NCI-H510A (cell line): ENCODE measurements at places on chromosomes 12 and 14.

DNA sequence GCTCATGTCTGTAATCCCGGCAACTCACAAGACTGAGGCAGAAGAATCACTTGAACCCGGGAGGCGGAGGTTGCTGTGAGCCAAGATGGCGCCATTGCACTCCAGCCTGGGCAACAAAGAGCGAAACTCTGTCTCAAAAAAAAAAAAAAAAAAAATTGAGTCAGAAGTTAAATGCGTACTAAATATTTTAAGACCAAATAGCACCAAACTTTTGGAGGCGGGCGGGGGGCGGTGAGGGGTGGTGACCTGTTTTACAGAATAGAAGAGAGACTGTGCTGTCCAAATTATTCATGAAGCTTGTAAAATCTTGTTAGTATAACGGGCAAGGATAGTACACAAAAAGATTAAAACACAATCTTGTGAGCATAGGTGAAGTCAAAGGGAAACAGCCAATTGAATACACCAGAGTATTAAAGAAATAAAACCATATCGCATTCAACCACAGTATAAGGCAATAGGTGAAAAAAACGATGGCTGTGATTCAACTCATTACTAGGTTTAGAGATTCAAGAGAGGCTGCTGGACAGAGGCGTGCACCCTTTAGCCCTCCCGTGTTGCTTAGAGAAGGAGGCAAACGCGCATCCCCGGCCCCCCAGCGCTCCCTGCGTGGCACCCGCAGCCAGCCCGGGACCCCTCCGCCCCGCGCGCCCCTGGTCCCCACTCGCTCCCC, 571 bp downstream of the ZNF891 start:
- no peak for DNase-seq

GRCh38 chr14:61381553-61381952, 60.2 kb downstream of the PRKCH start:
- DNase-seq, result no peak

- no peak for DNase-seq
Measured at GRCh38 chr12:51984657-51985056, 22.1 kb upstream of the TAMALIN start.

DNA sequence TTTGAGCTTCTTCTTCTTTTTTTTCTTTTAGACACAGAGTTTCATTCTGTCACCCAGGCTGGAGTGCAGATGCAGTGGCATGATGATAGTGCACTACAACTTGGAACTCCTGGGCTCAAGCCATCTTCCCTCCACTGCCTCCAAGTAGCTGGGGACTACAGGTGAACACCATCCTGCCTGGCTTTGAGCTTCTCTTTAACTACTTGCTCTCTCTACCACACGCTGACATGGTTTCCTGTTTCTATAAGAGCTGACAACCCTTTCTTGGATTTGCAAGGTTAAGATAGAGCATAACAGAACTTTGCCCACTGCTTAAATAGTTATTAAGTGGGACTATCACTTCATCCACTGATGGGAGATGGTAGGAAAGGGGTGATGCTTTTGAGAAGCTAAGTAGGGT, 82.4 kb upstream of the SLC38A2 start:
- DNase-seq, result no peak

GRCh38 chr12:56590237-56590830, 39.8 kb downstream of the BAZ2A start:
- no peak for DNase-seq

DNA sequence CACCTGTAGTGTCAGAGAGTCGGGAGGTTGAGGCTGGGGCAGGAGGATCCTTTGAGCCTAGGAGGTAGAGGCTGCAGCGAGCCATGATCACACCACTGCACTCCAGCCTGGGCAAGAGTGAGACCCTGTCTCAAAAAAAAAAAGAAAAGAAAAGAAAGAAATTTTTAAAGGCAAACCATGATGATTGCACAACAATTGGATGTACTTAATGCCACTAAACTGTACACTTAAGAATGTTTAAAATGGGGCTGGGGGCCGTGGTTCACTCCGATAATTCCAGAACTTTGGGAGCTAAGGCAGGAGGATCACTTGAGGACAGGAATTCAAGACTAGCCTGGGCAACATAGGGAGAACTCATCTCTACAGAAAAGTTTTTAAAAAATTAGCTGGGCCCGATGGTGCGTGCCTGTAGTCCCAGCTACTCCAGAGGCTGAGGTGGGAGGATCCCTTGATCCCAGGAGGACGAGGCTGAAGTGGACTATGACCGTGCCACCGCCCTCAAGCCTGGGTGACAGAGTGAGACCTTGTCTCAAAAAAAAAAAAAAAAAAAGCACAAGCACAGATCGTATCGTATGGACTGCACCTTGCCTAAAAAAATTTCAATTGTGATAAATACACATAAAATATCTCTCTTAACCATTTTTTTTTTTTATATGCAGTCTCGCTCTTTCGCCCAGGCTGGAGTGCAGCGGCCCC, 32.7 kb downstream of the JAG2 start:
- no peak for DNase-seq

- no peak for DNase-seq
Measured at GRCh38 chr12:19972325-19973288, 395.7 kb upstream of the PDE3A start.

DNA sequence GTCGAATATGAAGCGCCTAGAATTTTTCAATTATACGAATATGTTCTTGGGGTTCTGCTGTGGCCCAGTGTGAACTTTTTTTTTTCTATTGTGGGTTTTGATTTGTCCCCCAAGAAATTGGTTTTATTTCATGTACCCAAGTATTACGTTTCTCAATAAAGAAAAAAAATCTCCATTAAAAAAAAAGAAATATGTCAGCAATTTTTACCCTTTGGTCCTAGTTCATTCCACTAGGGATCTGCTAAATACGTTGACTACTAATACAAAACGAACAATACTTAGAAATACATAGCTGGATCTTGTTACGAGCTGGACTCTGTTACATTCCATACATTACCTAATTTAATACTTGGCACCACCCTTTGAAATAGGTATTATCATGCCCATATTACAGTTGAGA, 216.9 kb downstream of the SLC16A7 start:
- no peak for DNase-seq

DNA sequence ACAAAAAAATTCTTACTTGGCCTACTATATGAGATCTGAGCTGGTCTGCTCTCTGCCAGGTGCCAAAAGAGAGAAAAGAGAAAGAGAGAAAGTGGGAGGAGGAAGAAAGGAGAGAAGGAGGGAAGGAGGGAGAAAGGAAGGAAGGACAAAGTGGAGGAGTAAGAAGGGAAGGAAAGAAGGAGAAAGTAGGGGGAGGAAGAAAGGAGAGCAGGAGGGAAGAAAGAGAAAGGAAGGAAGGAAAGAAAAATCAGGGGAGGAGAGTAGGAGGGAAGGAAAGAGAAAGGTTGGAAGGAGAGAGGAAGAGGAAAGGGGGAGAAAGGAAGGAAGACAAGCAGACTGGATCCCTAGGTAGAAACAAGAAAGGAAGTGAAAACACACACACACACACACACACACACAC, 96.8 kb downstream of the RPS29 start:
- DNase-seq, result no peak

DNA sequence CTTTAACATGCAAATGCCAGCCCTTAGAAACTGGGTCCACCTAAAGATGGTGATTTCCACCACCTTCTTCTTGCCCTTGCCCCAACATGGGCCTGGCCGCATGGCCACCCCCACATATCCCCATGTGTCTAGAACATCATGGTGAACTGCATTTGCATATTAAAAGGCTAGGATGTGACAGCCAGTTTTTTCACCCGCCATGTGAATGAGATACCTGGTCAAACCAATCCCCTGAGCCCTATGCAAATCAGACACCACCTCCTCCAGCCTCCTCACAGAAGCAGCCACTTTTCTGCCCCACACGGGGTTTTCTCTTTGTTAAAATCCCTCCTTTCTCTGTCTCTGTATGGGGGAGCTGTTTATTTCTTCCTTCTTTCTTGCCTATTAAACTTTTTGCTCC, 1322.5 kb downstream of the FSCB start:
- no peak for DNase-seq

GRCh38 chr12:132824053-132824452, 4.6 kb downstream of the GOLGA3 start:
- no peak for DNase-seq
